NCI-H187 (cell line): ENCODE measurements at places on chromosomes 7 and 10.

DNA sequence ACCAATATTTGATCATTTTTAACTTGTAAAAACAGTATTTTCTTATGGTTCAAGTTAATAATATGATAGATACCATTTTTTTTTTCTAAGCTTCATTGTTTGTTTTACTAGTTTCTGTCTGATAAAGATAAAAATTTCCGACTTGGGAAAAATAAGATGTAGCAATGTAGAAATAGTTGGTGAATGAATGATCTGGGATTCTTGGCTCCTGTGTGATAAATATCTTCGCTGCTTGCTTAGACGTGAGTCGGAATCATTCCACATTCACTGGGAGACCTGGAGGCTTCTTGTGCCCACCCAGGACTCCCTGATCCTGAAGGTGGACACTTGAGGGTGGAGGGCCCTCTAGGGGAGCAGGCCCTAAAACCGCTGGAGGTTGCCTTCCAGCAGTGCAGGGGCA lies 47.9 kb downstream of the EXOC4 start:
- DNase-seq, result no peak

- no peak for DNase-seq
Observed at GRCh38 chr10:32377458-32378259, 30.7 kb upstream of the EPC1 start.

DNA sequence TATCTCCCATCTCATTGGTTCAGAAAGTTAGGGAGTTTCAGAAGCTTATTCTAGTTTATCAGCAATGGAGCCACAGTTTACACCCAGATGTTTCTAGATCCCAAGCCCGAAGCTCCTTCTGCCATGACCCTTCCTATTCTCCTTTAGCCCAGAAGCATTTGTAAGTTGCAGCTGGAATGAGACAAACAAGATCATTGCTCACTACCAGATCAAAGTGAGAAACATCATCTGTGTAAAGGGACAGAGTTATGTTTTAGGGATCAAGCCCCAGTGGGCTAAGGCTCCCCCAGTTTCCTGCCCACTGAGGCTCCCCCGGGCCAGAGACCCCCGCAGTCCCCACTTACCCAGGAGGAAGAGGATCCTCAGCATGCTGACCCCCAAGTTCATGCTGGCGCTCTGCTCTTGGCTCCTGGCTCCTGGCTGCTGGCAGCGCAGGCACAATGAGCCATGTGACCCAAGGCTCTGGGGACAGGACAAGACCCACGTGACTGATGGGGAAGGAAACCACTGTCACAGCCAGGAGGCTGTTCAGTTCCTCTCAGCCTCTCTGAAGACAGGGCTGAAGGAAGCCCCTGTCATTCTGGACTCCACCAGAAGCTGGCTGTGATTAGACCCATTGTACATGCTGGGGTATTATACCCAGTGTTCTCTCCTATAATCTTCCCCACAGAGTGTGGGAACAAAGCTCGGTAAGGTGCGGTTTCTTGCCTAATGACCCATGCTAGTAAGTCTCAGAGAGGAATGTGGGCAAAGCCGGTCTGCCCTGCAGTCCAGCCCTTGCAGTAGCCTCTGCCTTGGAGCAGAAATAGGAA lies at the start of gene TMEM273:
TMEM273 (minus strand) TSS at position 442 of the 812 bp plus-strand sequence; CDS start at position 387, 55 bp downstream.
- DNase-seq, result no peak

GRCh38 chr10:89120931-89121763 lies 86.0 kb downstream of the CH25H start:
- DNase-seq, result no peak

- no peak for DNase-seq
Observed at GRCh38 chr10:33286157-33286934, 48.1 kb downstream of the NRP1 start.

DNA sequence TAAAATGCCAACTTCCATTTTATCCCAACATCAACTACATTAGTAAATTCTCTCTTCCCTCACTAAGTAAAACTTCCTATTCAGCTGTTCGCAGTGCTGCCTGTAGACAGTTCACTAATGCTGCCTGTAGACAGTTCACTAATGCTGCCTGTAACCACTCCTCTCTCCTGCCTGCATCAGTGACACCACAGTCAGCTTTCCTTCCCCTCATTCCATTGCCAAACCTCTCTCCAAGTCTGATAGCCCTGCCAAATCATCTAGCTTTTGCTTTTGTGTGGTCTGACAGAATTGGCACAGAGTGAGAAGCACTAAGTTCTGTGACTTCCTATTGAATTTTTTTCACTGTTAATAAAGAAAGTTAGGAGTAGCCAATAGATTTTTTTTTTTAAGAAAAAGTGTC lies 43.0 kb upstream of the MACC1 start:
- no peak for DNase-seq

DNA sequence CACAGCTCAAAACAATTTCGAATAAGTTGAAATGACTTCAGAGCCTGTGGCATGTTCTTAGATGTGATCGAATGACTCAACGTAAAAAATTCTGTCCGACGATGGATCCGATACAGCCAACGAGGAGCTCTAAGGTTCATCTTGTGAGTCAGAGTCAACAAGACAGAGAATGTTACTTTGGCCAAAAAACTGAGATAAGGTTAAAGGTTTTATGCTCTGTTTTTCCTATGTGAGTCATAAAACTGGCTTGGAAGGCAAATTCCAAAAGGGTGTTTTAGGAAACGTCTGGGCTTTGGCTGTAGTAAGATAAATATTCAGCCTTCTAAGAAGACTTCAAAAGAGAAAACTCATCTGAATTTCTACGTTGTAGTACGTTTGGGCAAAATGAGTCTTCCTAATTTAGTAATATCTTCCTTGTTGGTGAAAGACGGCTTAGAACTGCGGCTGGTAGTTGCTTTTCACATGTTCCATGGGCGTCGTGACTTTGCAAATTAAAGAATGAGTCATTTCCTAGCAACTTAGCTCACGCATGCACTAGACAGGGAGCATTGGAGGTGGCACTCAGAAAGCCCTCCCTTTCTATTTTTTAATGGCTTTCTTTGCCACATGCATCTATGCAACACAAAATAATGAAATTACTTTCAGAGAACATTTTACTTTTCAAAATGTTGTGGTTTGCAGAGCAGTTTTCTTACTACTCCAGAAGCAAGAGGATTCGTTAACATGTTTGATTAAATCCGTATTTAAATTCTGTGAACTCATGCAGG lies 28.2 kb downstream of the PFKP start:
- DNase-seq, result no peak

GRCh38 chr10:76523791-76524351 lies 1092.4 kb downstream of the LRMDA start:
- no peak for DNase-seq

DNA sequence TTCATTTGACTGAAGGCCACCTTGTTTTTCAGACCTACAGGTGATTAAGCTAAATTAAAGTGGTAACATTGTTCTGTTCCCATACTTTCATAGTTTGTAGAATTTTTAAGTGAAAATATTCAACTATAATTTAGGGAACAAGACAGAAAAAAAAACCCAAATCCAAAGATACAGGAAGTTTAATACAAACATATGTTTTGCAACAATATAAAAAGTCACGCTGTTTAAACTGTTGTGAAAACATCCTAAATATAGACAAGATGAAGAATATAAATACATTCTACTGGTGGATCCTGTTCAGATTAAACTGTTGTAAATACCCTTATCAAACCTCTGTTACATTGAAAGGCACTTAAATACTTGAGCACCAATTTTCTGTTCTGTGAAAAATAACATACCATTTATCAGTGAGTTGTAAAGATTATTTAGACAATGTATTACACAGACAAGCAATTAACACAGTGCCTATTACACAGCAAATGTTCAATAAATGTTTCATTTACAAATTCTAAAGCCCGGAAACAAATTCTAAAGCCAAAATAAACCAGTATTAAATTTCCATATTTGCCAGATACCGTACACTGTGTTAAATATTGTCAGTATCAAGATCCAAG lies 14.2 kb downstream of the ASZ1 start:
- no peak for DNase-seq

DNA sequence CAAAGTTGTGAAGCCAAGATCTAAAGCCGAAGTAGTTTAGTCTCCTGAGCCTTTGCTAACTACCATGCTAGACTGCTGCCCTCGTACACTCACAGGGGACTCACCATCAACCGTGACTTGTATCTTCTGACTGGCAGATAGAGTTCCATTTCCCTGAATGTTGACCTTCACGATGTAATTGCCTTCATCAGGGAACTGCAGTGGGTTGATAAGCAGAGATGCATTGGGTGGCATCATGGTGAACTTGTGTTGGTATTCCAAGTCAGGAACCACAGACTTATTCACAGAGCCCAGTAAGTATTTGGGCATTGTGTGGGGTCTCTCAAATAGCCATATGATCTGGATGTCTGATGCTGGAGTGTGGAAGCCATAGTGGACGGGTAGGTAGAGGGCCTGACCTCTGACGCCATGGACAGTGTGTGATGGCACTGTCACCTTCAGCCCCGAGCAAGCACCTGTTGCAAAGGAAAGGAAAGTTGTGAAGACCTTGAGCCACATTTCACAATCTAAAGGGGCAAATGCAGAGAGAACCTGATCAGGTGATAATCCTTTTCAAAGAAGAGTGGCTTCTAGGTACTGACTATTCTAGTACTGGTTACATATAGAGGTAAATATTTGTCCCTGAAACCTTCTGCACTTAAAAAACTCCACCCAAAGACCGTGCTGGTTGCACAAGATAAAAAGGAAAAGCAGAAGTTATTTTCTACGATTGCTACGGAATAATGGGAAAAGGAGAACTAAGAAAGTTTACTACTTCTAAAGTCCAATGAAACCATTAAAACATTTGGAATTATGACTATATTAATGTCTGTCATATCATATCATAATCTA lies 7.1 kb downstream of the HEPACAM2 start:
- no peak for DNase-seq
